ENCODE measurements at places on chromosomes 16 and 17.

GRCh38 chr16:75226550-75227360 lies 8.0 kb downstream of the CTRB1 start:
- no peak for DNase-seq

DNA sequence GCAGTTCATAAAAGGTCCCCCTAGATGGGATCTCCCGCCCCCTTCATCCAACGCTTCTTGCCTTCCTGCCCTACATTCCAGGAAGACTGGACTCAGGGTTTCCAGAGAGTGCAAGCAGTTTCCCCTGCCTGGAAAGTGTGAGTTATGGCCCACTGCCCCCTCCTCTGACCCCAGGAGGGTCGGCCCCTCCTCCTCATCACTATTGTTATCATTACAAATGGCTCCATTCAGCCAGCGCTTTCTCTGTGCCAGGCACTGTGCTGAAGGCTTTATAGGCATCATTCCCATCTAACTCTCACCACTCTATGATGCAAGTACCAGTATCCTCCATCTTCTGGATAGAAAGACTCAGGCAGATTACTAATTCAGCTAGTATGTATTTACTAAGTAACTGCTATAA lies 90.7 kb downstream of the USP31 start:
- no peak for DNase-seq

GRCh38 chr16:82182266-82183003 lies 12.4 kb upstream of the MPHOSPH6 start:
- no peak for DNase-seq

DNA sequence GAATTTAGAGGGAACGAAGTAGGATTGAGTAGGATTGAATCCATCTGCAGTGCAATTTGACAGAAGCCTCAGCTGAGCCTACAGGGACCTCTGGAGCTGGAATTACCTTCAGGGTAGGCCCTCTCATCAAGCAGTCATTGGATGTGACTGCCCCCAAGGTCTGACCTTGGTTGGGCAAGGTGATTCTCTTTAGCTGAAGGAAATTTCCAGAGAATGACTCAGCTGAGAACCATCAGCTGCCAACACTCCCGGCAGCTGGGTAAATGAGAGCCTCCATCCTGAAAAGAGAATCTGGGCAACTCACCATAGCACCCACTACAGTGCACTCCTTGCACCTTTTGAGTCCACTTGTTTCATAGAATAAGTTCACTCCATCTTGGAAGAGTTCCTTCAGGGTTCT lies 113.5 kb upstream of the MED13 start:
- no peak for DNase-seq

GRCh38 chr16:85207357-85207921 lies 95.2 kb upstream of the CIBAR2 start:
- no peak for DNase-seq

- DNase-seq, result no peak
These were observed 47.8 kb downstream of the ESRP2 start for GRCh38 chr16:68188170-68188569.

DNA sequence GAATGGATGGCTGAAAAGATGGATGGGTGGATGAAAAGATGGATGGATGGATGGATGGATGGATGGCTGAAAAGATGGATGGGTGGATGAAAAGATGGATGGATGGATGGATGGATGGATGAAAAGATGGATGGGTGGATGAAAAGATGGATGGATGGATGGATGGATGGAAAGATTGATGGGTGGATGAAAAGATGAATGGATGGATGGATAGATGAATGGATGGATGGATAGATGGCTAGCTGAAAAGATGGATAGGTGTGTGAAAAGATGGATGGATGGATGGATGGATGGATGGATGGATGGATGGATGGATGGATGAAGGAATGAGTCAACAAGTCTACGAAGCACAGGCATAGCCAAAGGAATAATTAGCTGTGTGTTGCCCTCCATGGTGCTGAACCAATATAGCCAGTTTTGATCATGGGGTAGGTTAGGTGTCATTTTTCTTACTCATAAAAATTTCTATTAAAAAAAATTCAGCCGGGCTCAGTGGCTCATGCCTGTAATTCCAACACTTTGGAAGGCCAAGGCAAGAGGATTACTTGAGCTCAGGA lies 41.1 kb downstream of the NLRC5 start:
- no peak for DNase-seq
